ENCODE measurements at places on chromosomes 2 and 18.

- DNase-seq: no peak
These were observed 105.1 kb upstream of the GALNT5 start for GRCh38 chr2:157152362-157152761.

DNA sequence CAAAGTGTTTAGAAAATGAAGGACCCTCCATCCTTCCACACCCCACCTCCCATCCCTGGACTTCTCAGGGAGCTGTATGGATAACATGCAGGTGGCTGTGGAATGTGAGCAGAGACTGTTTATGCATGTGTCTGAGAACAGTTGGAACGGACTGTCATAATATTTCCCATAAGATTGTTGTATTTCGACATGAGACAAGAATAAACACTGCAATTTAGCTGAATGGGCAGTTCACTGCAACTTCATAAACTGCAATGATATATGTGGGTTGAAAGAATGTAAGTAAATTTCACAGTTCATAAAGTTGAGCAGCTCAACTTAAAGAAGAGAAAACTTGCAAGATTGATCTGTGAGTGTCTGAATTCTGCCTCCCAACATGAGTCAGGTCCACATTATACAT lies 74.6 kb downstream of the MEP1B start:
- DNase-seq: no peak

DNA sequence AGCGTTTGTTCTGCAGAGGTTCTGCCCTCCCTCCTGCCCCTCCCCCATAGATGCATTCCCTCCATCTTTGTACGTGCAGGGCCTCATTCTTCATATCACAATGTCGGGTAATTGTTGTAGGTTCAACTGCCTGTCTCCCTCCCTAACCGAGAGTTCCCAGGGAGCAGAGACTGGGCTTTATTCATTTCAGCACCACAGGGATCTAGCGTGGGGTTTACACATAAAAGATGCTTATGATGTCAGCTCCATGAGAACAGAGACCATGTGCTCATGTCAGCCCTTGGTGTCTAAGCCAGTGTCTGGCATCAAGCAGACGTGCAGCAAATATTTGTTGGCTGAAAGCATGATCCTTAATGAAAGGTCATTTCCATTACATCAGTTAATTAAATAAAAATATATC lies 298.9 kb upstream of the TRIB2 start:
- DNase-seq: no peak

DNA sequence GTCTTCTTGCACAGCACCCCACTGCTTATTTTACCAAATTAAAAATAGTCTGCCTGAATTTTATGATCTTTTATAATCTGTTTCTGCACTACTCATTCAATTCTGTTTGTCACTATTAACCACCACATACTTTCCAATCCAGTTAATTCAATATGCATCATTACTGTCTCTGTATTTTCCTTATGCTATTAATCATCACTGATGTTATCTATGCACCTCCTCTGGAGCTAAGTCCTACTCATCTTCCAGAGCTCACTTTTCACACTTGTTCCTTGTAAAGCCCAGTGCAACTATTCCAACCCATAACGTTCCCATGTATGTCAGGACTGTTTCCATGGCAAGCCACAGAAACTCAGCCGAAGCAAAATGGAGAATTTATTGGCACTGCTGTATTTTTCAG lies 713.6 kb downstream of the PLCL1 start:
- DNase-seq: no peak

DNA sequence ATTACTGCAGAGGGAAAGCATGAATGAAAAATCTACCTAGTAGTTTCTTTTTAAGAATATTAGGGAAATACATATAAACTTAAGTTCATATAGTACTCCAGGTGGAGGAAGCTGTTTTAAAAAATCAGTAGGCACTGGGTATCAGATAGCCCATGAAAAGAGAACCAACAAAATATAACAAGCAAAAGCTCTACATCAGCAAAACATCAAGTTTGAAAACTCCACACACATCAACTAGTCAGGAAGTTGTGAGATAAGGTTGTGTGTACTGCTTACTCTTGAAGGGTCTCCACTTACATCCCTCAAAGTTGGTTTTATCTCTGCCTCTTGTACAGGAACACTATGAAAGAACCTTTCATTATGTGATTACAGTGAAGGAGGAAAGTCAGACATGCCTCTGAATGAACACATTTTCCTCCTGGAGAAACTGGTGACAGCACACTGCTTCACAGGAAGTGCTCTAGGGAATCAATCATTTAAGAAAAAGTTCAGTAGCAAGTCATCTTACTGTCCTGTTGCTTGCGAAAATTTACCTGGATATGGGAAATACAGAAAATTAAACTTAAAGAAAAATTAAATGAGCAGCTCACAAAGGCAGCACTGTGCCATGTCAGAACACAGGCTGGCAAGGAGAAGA lies 57.7 kb downstream of the THADA start:
- DNase-seq: peak; percentile 26

- DNase-seq: no peak
These were observed 566 bp downstream of the GATA6 start for GRCh38 chr18:22169889-22170420.

- peak; percentile 57 for DNase-seq
These were observed 27.4 kb downstream of the HS6ST1 start for GRCh38 chr2:128291161-128291843.

GRCh38 chr2:192137451-192137850 lies 57.3 kb downstream of the TMEFF2 start:
- no peak for DNase-seq

DNA sequence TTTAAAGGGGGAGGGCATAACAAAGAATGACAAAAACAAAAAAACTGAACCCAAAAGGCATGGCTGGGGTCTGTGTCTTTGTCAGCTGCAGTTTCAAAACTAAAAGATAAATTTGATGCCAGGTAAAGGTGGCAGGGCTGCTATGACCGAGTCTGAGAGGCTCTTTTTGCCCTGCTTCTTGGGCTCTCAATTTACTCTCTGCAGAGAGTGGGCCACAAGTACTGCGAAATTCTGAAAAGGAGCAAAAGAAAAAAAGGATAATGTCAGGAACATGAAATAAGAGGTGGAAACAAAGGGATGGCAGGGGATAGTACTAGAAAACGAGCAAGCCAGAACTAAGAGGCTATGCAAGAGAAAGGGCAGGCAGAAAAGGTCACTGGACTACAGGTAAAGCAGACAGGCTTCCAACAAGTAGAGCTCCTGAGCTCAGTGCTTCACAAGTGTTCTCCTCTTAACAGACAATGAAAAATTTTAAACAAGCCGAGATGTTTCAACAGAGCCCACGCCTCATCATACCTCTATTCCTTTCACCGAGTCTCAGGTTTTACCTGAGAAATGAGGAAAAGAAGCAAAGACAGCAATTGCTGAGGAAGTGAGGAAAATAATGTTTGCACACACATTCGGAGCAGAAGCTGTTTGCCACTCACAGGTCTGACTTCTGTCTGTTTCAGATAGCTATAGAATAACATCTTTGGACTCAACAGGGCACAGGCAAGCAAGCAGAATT lies 7.3 kb downstream of the IRS1 start:
- DNase-seq: peak; percentile 42

- DNase-seq: no peak
These were observed 111.9 kb downstream of the DCC start for GRCh38 chr18:52451851-52452250.

DNA sequence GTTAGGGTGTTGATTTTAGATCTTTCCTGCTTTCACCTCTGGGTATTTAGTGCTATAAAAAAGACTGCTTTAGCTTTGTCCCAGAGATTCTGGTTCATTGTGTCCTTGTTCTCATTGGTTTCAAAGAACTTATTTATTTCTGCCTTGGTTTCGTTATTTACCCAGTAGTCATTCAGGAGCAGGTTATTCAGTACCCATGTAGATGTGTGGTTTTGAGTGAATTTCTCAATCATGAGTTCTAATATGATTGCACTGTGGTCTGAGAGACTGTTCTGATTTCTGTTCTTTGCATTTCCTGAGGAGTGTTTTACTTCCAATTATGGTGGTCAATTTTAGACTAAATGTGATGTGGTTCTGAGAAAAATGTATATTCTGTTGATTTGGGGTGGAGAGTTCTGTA lies 167.1 kb upstream of the KYNU start:
- DNase-seq: no peak

DNA sequence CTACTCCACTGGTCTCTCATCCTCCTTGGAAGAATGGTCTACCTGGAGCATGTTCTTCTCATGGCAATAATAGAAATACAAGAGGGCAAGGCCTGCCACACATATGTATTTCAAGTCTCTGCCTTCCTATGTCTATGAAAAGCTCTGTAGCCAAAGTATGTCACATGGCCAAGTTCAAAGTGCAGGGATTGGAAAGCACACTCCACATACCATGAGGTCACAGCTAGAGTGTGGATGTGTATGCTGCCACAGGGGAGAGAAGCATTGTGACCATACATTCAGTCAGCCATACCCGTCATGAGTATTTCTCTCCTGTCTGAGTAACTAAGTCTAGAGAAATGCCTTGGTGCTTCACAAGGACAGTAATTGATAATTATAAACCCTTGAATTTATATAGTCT lies 8.8 kb upstream of the EIF2AK3 start:
- DNase-seq: no peak

GRCh38 chr2:102262216-102263129 lies 48.9 kb upstream of the IL1RL1 start:
- no peak for DNase-seq

GRCh38 chr2:73746015-73746876 lies 9.1 kb upstream of the TPRKB start:
- no peak for DNase-seq

- peak; percentile 73 for DNase-seq
These were observed 75.3 kb upstream of the MGAT4A start for GRCh38 chr2:98806236-98806697.

DNA sequence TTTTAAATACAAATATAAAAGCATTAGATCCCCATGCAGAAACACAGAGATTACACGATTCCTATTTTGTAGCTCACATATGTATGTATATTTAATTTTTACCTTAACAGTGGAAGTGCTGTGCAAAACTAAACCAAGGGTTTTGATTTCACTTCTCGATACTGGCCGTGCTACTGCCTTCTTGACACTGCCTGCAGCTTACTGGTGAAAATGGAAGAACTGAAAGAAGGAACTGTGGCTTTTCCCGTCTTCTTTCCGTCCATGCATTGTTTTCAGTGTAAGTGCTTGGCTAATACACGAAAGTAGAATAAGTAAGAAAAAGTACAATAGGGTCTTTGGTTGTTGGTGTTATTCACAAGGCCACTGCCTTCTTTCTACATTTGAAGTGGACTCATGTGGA lies 129.5 kb downstream of the NDUFA10 start:
- no peak for DNase-seq

DNA sequence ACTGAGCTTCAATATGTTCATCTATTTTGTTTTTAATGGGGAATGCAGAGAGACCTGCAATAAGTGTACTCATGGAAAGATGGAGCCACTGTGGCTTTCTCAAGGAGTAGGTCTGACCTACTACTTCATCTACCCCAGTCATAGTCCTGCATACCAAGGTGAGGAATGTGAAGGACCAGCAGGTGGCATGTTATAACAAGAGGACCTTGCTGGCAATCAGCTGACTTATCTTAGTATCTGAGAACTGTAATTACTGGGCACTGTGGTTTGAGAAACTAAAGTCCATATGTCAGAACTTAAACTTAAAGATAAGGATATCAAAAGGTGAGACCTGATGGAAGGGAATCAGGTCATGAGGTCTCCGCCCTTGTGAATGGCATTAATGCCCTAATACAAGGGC lies 1104.2 kb downstream of the BCL11A start:
- peak; percentile 11 for DNase-seq

DNA sequence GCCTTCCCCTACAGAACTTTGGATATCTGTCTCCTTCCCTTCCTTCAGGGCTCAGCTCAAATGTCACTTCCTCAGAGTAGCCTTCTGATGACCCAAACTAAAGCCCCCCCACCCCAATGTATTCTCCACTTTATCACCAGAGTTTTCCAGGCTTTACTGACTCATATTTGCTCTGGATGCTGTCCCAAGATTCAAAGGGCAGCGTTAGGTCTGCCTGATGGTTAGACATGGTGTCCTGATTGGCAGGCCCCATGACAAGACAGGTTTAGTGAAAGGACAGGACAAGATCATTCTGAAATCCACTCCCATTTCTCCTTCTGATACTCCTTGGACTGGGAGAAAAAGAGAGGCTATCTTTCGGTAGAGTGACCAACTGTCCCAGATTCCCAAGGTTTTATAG lies 22.6 kb upstream of the RPIA start:
- DNase-seq: no peak

- no peak for DNase-seq
These were observed at the start of gene IL1RL1 for GRCh38 chr2:102310964-102311640. Gene IL1RL1, plus strand, starts transcription at chr2:102311563. Its CDS starts 26,702 bp downstream, at chr2:102338265.

DNA sequence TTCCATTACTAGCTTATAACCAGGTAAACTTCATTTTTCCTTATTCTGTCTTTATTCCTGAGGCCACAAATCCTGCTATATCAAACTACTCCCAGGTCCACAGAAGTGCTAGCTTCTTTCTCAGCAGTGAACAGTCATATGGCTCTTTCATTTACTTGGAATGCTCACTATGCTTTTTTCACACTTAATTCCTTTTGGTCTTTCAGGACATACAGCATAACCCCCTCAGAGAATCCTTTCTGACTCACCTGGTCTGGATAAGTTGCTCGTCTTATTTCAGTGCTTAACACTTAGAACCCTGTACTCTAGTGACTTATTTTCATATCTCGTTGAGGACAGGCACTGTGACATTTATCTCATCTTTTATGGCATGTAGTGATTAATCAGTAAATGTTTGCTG lies 325.0 kb upstream of the UBE2E3 start:
- peak; percentile 76 for DNase-seq

- DNase-seq: no peak
These were observed 74.9 kb upstream of the UBE2E3 start for GRCh38 chr2:180905461-180905860.

GRCh38 chr2:46569061-46569560 lies 89.7 kb downstream of the TMEM247 start:
- no peak for DNase-seq

DNA sequence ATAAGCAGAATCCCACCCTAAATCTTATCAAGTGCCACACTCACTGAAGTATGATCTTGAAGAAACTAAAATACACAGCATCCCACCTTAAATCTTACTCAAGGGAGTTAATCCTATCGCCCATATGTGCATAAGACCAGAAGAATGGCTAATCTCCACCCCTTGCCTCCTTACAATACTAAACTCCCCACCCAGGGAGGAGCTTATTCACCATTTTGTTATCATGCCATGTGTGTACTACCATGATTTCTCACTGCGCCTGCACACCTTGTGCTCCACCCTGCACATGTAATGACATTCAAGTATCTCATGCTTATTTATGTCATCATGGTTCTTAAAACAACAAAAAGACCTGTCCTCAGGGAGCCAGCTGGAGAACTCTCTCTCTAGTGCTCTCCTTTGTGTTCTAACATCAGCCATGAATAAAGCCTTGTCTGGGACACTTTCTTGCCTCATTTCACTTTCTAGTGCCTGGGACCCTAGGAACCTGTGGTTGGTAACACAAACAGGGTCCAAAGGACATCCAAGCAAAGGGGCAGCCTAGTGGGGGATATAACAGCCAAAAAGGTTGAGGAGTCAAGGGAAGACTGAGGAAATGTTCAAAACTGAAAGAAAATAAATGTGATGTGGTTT lies 87.4 kb downstream of the SLC66A3 start:
- no peak for DNase-seq

- DNase-seq: no peak
These were observed 39.1 kb downstream of the FN1 start for GRCh38 chr2:215396595-215397313.

- DNase-seq: no peak
These were observed 74.7 kb downstream of the PTPRM start for GRCh38 chr18:7641813-7642212.

Data from kidney tubule cell (primary cell).